T-cell (primary cell): ENCODE measurements at places on chromosomes 2 and 18.

GRCh38 chr2:95569170-95569569, 22.6 kb upstream of the TRIM43 start:
- peaks cover 2% of the 10 kb centered on the region for H3K27me3 ChIP-seq
- no peak overlapping the region for H3K4me3 ChIP-seq
- H3K27ac ChIP-seq: no peak overlapping the region
- no peaks in the 10 kb centered on the region for H3K4me1 ChIP-seq
- H3K36me3 ChIP-seq: no peaks in the 10 kb centered on the region

- H3K27ac ChIP-seq: no peak overlapping the region
- no peaks in the 10 kb centered on the region for H3K27me3 ChIP-seq
- H3K36me3 ChIP-seq: no peaks in the 10 kb centered on the region
- no peak overlapping the region for H3K4me3 ChIP-seq
Measured at GRCh38 chr2:55949613-55950012, 26.0 kb upstream of the EFEMP1 start.

DNA sequence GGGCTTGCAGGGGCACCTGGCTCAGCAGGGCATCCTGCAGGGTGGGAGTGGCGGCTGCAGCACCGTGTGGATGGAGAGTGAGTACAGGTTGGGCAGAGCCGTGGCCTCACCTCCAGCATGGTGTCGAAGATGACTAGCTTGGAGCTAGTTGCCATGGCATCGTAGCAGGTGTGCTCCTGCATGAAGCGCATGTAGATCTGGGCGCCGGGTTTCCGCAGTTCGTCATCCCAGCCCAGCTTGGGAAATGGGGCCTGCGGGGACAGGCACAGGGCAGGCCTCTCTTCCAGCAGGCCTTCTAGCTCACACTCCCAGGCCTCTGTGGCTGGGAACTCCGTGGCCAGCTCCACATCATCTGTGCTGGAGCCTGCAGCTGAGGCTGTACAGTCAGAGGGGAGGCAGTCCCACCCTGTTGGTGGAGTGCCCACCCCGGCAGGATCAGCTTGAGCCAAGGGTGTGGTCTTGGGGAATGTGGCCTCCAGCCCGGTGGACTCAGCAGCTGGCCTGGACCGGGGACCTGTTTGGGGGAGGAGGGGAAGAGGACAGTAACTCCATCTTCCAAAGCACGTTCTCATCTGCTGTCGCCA, 1.6 kb downstream of the PRKAG3 start:
- no peaks in the 10 kb centered on the region for H3K4me1 ChIP-seq
- H3K27me3 ChIP-seq: peaks cover 3% of the 10 kb centered on the region

- H3K4me3 ChIP-seq: no peak overlapping the region
- no peak for DNase-seq
- no peaks in the 10 kb centered on the region for H3K27me3 ChIP-seq
- no peaks in the 10 kb centered on the region for H3K36me3 ChIP-seq
- H3K4me1 ChIP-seq: no peaks in the 10 kb centered on the region
Measured at GRCh38 chr2:158217593-158217992, 115.9 kb downstream of the UPP2 start.

DNA sequence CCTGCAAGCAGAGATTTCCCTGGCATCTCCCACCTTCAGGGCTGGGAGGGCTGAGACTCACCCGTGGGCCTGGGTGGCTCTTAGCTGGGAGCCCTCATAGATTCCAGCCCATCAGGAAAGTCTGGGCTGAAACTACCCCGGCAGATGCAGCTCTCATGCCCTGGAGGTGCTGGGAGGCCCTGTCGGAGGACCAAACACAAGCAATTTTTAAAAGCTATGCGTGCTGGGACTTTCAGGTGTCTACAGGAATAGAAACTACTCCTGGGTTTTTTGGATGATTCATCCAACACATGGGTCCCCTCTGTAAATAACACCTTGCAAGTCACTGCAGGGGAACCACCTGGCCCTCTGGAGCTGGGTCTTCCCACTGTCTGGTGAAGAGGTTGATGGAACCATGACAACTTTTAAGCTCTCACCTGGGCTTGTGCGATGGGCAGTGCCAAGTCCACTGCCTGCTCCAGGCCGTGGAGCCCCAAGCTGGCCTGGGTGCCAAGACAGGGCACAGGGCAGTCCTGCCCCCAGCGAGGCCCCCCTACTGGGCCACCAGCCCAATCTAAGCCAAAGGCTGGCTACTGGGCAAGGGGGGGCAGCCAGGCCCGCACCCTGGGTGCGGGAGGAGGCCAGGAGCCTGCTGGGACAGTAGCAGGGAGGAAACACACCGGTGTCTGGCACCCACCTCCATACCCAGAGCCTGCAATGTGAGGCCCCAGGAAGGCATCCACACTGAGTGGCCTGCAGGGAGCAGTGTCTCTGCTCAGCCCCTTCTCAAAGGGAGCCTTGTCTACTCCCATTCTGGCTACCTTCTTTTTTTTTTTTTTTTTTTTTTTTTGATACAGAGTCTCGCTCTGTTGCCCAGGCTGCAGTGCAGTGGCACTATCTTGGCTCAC, 1.1 kb upstream of the GPR55 start:
- peak overlapping the region; percentile 63 for H3K27ac ChIP-seq
- H3K27me3 ChIP-seq: peaks cover 26% of the 10 kb centered on the region
- H3K36me3 ChIP-seq: no peaks in the 10 kb centered on the region
- DNase-seq: no peak
- peaks cover 49% of the 10 kb centered on the region for H3K4me1 ChIP-seq

- H3K27ac ChIP-seq: no peak overlapping the region
- H3K4me3 ChIP-seq: no peak overlapping the region
- no peaks in the 10 kb centered on the region for H3K36me3 ChIP-seq
- H3K27me3 ChIP-seq: no peaks in the 10 kb centered on the region
Measured at GRCh38 chr2:85183076-85183475, 49.9 kb downstream of the TCF7L1 start.
